NCI-H345 (cell line): ENCODE measurements at places on chromosomes 12 and 14.
A peak's percentile ranks its signal among the peaks of the same experiment; 100 is the strongest.

DNA sequence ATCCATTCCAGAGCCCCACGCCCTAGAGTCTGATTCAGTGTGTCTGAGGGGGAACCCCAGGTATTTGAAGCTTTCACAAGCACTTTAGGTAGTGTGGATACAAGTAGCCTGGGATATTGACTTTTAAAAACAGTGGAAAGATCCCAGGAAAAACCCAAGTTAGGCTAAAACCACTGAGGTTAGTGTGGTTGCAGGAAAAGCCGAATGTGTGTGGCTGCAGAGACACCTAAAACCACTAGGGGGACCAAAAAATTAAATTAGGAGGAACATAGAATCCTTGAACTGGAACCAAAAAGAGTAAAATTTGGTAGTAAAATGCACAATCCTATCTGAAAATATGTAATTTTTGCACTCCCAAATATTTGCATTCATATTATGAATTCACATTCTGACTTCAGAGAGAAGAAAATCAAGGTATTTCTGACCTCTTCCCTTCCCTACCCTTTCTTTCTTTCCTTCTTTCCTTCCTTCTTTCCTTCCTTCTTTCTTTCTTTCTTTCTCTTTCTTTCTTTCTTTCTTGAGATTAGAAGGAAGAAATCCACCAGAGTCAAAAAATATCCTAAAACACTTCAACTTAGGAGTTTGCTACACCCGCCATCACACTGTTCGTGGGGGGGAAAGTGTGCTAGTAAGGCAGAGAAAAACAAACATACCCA is 37.8 kb downstream of the SLCO1A2 start:
- no peak for DNase-seq

- DNase-seq, result no peak
Measured at GRCh38 chr12:92432724-92433441, 269.9 kb upstream of the PLEKHG7 start.

- DNase-seq, result no peak
Measured at GRCh38 chr14:35387219-35387618, 17.3 kb downstream of the NFKBIA start.

- DNase-seq, result no peak
Measured at GRCh38 chr12:69099201-69099837, 140.1 kb upstream of the CPSF6 start.

DNA sequence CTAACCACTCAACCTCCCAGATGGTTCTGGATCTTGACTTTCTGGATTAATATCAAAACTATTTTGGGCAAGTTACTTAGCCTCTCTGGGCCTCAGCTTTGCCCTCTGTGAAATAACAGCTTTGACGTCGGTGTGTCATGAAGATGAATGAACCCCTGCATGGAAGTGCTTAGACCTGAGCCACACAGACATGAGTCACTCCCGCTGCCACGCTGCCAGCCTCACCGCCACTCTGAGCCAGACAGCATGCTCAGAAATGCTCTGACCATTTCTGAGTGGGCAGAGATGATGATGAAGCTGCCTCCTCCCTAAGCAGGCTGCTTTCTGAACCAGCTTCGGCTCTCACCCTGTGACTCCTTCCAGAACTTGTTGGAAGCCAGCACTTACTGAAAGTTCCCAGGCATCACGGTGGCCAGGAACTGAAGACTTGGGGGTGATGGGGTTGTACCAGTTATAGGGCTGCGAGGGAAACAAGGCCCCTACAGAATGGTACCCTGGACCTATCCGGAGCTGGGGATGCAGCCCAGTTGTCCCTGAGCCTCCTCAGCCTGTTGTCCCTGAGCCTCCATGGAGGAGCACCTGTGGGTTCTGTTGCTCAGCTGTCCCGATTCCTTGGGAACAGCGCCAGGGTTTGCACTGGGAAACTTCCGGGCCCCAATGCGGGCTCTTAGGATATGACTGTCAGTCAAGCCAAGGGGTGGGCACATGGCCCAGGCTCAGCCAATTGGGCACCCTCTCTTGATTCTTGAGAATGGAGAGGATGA is 2.0 kb upstream of the CCDC197 start:
- no peak for DNase-seq

DNA sequence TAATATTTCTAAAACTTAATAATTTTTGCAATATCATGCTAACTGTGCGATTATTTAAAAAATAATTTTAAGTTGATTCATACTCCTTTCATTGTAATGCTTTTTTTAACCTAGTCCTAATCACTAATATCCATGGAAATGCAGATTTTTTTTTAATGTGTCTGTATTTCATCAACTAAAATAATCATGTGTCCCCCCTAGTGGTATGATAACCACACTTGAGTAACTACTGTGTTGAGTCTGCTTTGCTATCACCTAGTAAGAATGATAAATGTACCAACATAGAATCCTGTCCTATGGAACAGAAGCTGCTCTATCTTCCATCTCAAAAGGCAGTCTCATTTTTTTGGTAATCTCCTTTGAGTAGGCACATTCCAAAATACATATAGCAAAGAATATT is 19.1 kb upstream of the SYNE2 start:
- no peak for DNase-seq

DNA sequence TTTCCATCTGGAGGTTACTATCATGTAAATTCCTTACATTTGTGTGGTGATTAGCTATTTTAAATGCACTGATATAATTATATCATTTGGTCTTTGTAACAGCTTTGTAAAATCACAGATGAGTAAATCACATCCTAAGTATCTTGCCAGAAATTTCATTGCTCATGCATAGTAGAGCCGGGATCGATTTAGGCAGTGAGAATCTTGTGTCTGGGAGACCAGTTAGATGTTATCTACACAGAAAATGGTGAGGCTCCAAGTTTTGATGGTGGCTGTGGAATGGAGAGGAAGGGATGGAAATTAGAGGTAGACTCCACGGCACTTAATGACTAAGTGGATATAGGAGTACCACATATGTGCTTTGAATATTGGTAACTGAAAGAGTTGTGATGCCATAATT is 156.3 kb downstream of the MSRB3 start:
- no peak for DNase-seq

DNA sequence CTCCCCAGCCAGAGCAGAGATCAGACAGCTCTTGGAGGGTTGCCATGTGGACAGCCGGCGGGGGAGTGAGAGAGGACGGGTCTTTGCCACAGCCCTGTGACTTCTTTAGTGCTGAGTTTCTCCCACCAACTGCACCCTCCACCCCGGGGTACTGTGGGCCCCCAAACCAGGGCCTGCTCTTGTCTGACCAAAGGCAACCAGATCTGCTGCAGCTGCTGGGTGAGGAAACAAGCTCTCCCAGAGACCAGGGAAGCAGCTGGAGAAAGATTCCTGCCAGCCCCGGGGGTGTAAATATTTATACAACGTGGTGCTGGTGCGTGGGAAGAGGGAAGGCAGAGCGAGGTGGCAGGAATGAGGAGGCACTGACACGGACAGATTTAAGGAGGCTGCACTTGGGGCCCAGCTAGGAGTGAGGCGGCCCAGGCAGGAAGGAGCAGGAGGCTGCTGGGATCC is 14.3 kb upstream of the ZFP36L1 start:
- no peak for DNase-seq

GRCh38 chr12:121916719-121917118 is 1.7 kb upstream of the CFAP251 start:
- peak; percentile 1 for DNase-seq

GRCh38 chr12:128857133-128857763 is 4.0 kb downstream of the GLT1D1 start:
- no peak for DNase-seq

DNA sequence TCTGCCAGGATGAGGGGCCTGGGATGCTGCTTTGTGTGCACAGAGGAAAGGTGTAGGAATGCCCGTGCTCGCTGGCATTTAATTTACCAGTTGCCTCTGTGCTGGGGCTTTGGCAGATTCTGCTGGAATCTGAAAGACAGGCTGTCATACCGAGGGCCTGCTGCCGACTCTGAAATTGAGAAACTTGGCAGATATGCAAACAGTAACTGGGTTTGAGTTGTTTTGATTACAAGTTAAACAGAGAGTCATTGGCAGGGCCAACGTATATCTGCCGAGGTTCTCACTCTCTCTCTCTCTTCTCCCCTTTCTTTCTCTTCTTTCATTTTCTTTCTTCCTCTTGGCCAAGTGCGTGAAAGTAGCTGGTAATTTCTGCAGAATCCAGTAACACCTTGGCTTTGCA is 618.7 kb downstream of the VRK1 start:
- DNase-seq, result no peak

DNA sequence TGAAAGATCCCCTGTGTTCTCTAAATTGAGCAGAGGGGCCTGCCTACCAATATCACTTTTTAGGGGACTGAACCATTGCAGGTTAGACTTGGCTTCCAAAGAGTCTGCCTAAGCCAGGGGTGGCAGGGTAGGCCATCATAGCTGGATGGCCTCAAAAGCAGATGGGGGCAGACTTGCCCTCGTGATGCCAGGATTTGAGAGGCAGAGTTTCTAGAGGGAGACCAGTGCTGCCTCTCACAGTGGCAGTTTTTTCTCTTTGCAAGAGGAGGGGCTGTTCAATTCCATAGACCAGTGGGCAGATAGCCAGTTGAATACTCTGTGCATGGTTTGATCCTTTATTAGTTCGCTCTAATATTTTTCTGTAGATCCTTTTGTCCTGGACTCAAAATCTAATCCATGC is 23.8 kb upstream of the SMCO2 start:
- DNase-seq, result no peak

DNA sequence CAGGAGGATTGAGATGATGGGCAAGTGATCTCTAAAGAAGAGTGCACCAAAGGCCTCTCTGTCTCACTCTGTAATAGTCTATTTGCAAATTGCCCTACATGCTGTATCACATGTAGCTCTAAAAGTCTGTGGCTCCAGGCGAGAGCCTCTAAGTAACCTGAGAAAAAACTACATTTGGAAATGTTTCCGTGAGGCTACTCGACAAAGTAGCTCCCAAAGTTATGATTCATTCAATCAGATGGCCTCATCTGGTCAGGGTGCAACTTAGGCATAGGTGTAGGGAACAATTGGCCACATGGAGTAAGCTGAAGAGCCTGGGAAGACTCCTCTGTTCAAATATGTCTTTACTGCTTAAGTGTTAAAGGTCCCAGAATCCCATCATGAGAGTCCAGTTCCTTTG is 155.4 kb upstream of the PLEKHG7 start:
- no peak for DNase-seq

- DNase-seq, result no peak
Measured at GRCh38 chr14:55843718-55844403, 263.9 kb downstream of the KTN1 start.

GRCh38 chr12:42463671-42464070 is 125.9 kb downstream of the PRICKLE1 start:
- no peak for DNase-seq

GRCh38 chr12:56129206-56129941 is 1.3 kb downstream of the ESYT1 start:
- DNase-seq, result peak; percentile 41

DNA sequence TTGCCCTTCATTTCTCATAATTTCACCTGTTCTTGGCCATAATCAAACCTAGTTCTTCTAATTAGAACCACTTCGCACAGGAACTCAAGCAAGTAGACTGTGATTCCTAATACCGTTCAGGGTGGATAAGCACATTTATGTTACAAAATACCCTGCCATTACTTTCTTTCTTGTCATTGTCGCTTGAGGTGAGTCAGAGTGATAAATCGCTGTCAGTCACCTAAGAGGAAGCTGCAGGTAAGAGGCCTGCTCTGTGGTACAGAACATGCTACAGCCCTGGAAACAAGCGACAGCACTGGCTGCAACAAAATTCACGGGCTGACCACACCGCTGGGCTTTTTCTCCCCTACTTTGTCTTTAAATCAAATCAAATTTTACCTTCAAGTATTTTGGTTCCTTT is 218.2 kb downstream of the ANO6 start:
- no peak for DNase-seq

GRCh38 chr14:40371011-40371410 is 938.8 kb upstream of the FBXO33 start:
- no peak for DNase-seq

- peak; percentile 78 for DNase-seq
Measured at GRCh38 chr14:61281186-61281947, at the start of gene TMEM30B. TSS of gene TMEM30B (minus strand) at chr14:61281338. CDS start at chr14:61281147, 191 bp downstream.

GRCh38 chr12:80747800-80748199 is 31.1 kb downstream of the MYF5 start:
- no peak for DNase-seq

DNA sequence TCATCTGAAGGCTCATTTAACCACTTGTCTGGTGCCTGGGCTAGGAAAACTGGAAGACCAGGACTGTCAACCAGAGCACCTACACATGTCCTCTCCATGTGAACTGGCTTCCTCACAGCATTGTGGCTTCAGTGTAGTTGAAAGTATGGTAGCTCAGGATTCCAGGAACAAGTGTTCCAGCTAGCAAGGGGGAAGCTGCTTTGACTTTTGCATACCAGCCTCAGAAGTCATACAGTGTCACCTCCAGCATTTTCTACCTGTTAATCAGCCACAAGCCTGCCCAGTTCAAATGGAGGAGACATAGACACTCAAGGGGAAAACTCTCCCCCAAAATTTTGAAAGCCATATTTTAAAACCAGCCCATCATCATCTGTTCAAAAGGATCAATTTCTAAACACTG is 212.8 kb upstream of the CAND1 start:
- DNase-seq, result no peak

GRCh38 chr14:74038020-74038859 is 19.1 kb downstream of the BBOF1 start:
- peak; percentile 64 for DNase-seq

DNA sequence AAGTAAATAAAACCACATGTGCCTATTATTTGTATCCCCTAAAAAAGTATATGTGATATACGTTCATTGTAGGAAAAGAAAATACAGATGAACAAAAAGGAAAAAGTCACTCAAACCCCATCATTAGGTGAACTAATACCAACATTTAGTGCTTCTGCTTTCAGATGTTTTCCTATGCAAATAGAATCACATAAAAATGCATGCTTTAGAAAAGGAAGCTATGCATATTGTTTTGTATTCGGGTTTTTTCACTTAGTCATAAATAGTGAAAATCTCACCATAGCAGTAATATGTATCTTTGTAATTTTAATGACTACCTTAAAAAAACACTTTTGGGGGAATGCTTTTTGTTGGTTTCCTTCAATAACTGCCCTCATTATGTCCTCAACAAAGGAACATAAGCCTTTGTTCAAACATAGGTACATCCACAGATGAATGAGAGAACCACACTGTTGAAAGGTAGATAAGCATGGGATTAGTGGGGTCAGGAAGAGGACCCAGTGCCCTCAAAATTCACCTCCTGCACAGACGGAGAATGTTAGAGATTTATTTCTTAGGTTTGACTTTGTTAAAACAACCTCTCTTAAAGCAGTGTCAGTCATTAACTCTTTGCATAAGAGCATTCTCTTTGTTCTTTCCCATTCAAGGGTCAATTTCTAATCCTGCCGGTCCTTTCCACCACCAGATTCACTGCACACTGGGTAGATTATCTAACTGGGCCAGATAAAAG is 6.5 kb downstream of the AMDHD1 start:
- no peak for DNase-seq

- no peak for DNase-seq
Measured at GRCh38 chr14:104333646-104334423, 195.4 kb downstream of the KIF26A start.

DNA sequence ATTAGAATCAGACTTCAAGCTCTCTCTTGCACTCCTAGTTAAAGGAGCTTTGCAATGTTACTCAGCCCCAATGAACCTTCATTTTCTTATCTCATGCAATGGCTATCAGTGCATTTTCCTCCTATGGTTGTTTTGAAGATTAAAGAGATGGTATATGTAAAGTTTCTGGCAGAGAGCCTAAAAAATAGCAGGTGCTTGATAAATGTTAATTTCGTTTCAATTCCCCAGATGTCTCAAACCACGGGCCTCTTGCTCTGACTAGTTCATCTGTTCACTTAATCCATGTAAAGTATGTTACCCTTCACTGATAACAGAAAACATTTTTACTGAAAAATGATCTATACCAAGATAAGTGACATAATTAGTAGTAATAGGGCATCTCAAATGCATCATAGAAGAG is 735.4 kb upstream of the USP15 start:
- no peak for DNase-seq
